Bladder microvascular endothelial cell (primary cell): ENCODE measurements at places on chromosomes 5 and 9. TPM values are rescaled to one million over a fixed set of nuclear protein-coding genes. Genes with fewer than 3 reads are reported as not detected.

The SPOCK1 gene
- total RNA-seq = 1.6 and 20.9 TPM in 2 replicates

The NR2F1 gene
- total RNA-seq = 4.5 and 63.9 TPM in 2 replicates

The CRHBP gene
- total RNA-seq = 0.49 and 0.88 TPM in 2 replicates

The FCN1 gene
- total RNA-seq = not detected in 2 replicates

The SRD5A1 gene
- 7.4 and 12.3 TPM in 2 replicates for total RNA-seq

The EQTN gene
- not detected in 2 replicates for total RNA-seq

The NPR3 gene
- 0.13 and 1.3 TPM in 2 replicates for total RNA-seq

The PRUNE2 gene
- total RNA-seq = 4.9 and 25.7 TPM in 2 replicates

The ABCA2 gene
- 5.0 and 29.3 TPM in 2 replicates for total RNA-seq

The POLR3G gene
- 5.2 and 8.5 TPM in 2 replicates for total RNA-seq

The NNT gene
- 62.0 and 115 TPM in 2 replicates for total RNA-seq

The GPR21 gene
- total RNA-seq = 0.16 and 3.8 TPM in 2 replicates

The THBS4 gene
- not detected in 2 replicates for total RNA-seq

The CTXN3 gene
- not detected in 2 replicates for total RNA-seq

The NUDT12 gene
- 3.5 and 4.4 TPM in 2 replicates for total RNA-seq

The AQP3 gene
- total RNA-seq = 0.57 and 1.3 TPM in 2 replicates

The WDR38 gene
- not detected in 2 replicates for total RNA-seq

The PCDHGA8 gene
- 0.65 and 3.0 TPM in 2 replicates for total RNA-seq

The DNAI1 gene
- not detected in 2 replicates for total RNA-seq

The IRF1 gene
- total RNA-seq = 17.6 and 49.5 TPM in 2 replicates

The FAM221B gene
- not detected in 2 replicates for total RNA-seq

The ABCA1 gene
- total RNA-seq = 16.8 and 27.4 TPM in 2 replicates
